Stimulated activated CD8-positive, alpha-beta memory T cell treated with anti-CD3 and anti-CD28 coated beads, Interleukin-7, amount 100 ng/mL, for 4 hours (primary cell): ENCODE measurements at places on chromosomes 12 and 14.
A peak's percentile ranks its signal among the peaks of the same experiment; 100 is the strongest.

- peak; percentile 23 for DNase-seq
Observed at GRCh38 chr12:117857632-117858612, 110.9 kb downstream of the KSR2 start.

- DNase-seq = no peak
Observed at GRCh38 chr12:39993268-39993667, 112.6 kb downstream of the SLC2A13 start.

DNA sequence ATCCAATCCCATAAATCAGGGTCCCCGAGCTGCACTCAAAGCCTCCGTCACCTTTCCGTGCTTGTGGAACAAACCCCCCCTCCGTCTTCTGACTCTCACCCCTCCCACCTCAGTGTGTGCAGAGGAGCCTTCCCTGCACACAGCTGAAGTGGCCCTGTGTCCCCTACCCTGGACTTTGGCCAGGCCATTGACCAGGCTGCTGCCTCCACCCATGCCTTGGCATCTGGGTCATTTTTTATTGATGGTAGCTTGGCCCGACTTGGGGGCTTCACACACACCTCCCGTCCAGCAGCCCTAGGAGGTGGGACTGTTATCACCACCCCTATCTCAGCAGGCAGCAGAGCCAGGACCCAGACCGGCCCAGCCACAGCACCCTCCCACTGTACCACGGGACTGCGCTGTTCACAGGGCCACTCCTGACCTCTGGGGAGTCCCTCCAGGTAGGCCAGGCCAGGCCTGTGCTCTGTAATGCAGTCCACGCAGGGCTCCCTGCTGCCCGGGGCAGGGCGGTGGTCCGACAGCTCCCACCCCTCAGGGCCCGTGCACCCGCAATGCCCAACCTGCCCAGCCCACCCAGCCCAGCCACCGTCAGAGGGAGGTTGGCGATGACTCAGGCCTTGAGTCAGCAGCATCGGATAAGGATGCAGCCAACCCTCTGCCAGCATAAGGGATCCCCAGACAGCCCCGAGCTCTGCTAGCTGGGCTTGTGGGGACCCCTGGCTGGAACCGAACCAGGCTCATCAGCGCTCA lies 9.2 kb upstream of the INF2 start:
- DNase-seq = no peak

- DNase-seq = no peak
Observed at GRCh38 chr14:78758333-78758732, 588.2 kb downstream of the NRXN3 start.

DNA sequence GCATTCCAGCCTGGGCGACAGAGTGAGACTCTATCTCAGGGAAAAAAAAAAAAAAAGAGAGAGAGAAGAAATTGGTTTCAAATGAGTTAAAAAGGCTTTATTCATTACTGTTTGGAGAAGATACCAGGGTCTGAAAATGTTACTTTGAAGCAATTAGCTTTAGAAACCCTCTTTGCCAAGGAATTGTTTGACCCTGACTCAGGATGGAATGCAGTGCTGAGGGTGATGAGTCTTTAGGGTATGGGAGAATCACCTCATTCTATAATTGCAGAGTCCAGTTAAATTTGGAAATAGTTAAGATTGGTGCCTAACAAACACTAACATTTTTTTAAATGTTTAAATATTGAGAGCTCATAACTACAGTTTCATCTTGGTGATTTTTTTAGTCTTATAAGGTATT lies 13.3 kb downstream of the RAP1B start:
- no peak for DNase-seq

DNA sequence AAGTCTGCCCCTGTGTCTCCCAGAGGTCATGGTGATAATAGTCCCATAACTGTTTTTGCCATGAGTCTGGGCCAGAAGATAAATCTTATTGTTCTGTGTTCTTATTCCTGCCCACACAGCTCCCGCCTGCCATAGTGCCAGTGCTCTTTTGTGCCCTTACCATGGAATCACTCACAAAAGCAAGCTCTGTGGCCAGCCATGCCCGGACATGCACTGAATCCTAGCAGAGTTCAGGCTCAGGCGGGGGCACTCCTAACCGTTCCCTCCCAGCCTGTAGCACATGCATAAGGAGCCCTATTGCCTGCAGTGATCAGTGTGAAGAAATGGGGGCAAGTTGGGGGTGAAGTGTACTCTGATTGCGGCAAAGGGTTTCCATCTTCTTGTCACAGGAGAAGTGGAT lies 33.3 kb downstream of the DHRS2 start:
- no peak for DNase-seq

GRCh38 chr12:110006115-110006514 lies 6.9 kb downstream of the ANKRD13A start:
- no peak for DNase-seq

DNA sequence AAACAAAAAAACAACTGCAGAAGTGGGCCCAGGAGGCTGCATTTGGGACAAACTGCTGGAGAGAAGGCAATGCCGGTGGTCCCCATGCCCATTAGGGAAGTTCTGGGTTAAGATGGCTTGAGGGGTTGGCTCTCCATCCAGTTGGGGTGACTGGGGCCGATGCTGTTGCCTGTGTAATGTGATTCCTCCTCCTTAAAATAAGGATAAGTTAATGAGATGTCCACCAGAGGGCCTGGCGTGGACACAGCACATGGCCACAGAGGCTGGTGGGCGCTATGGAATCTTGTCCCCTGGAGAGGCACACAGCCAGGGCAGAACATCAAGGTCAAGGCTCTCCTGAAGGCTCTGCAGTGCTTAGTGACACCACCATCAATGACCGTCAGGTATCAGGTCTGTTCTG lies 1.0 kb upstream of the TESC start:
- DNase-seq = no peak

DNA sequence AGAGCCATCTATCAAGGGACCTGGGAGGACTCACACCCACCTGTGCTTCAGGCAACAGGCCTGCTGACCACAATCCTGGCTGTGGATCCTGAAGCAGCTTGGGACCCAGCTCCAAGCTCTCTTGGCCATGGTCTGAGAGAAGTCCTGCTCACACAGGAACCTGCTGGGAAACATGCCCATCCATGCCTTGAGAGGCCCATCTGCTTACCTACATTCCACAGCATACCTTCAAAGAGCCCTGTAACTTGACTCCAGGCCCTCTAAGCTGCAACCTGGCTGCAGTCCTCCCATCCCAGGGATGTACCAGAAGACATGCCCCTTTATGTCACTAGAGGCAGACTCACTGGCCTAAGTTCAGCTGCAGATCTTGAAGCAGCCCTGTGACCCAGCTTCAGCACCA lies 61.7 kb upstream of the AMIGO2 start:
- DNase-seq = no peak

GRCh38 chr12:38120438-38120837 lies 196.1 kb upstream of the ALG10B start:
- DNase-seq = no peak

DNA sequence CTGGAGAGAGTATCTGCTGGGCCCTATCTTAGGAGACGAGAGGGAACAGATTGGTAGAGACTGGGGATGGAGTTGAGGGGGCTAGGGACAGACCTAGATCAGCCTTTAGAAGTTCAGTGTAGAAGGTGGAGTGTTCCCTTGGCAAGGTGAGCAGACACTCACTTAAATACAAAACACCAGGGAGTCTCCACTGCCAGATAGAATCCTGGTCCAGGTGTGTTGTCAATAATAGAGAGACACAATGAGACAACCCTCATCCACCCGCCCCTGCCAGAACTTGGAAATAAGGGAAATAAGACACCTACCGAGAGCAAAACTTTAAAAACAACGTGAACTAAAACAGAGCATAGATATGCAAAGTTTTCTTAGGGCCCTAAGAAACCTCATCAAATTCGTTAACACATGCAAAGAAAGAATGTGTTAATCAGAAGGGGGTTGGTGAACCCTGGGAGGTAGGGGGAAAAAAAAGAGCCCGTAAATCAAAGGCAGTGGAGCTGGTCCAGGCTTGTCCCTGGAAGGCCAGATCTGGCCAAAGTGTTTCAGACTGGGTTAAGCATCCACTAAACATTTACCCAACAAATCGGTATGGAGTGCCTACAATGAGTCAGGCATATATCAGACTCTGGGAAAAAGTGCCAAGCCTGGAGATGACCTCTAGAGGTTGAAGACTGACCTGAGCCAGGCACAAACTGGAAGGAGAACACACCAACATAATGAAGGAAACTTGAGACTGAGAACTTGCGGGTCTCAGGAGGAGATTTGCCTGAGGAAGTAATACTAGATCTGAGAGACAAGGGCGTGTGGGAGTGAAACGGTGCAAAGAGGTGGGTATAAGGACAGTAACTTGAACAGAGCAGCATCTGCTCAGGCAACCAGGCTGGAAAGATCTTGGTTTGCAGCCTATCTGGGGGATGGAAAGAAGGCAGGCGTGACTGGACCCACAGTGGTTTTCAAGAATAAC lies 37.0 kb upstream of the OTX2 start:
- no peak for DNase-seq

DNA sequence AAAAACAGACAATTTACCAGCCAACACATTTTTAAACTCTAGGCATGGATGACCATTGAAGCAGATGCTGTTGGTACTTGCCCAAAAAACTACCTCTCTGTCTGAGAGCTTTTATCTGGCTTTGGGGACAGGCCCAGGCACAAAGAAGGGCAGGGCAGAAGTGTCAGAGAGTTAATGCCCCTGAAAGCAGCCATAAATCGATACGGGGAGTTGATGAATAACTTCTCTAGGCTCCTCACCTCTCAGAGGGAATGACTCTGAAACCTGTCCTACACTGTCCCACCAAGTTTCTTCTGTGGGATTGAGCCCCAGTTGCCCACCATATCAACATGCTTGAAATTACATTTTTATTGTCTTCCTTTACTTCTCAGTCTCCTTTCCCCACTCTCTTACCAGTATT lies 113.0 kb upstream of the DAAM1 start:
- DNase-seq = no peak

DNA sequence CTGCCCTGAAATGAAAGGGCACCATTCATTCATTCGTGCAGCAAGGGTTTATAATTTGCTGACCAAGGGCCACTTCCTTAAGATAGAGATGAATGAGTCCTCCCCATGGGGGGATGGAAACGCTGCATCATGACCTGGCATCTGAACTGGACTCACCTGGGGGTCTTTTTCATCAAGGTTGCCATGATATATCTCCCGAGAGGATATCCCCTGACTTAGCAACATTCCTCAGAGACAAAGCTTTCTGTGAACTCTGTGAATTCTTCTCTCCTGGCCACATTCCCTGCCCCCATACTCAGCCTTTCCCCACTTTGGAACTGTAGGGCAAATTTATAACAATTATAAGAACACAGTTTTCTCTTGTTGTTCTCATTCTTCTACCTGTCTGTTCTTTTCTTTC lies 30.8 kb downstream of the SRRM4 start:
- no peak for DNase-seq

DNA sequence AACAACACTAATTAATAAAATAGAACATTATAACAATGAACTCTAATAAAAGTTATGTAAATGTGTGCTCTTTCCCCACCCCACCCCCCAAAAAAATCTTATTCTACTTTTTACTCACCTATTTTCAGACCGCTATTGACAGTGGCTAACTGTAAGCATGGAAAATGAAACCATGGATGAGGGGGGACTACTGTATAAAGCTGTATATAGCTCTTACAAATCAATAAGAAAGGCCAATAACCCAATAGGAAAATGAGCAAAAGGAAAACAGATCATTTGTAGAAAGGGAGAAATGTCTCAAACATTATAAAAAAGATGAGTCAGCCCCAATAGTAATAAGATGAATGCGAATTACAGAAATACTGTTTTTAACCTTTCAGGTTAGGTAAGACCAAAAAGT lies 27.4 kb downstream of the YEATS4 start:
- DNase-seq = no peak

- DNase-seq = no peak
Observed at GRCh38 chr12:24027352-24027751, 77.9 kb upstream of the SOX5 start.

- no peak for DNase-seq
Observed at GRCh38 chr12:102051431-102051965, 10.3 kb downstream of the WASHC3 start.

- DNase-seq = no peak
Observed at GRCh38 chr12:89597770-89598169, 71.9 kb upstream of the POC1B start.

GRCh38 chr12:4434706-4435425 lies 10.7 kb downstream of the FGF6 start:
- no peak for DNase-seq

- no peak for DNase-seq
Observed at GRCh38 chr12:53208877-53209463, 1.9 kb upstream of the ITGB7 start.

DNA sequence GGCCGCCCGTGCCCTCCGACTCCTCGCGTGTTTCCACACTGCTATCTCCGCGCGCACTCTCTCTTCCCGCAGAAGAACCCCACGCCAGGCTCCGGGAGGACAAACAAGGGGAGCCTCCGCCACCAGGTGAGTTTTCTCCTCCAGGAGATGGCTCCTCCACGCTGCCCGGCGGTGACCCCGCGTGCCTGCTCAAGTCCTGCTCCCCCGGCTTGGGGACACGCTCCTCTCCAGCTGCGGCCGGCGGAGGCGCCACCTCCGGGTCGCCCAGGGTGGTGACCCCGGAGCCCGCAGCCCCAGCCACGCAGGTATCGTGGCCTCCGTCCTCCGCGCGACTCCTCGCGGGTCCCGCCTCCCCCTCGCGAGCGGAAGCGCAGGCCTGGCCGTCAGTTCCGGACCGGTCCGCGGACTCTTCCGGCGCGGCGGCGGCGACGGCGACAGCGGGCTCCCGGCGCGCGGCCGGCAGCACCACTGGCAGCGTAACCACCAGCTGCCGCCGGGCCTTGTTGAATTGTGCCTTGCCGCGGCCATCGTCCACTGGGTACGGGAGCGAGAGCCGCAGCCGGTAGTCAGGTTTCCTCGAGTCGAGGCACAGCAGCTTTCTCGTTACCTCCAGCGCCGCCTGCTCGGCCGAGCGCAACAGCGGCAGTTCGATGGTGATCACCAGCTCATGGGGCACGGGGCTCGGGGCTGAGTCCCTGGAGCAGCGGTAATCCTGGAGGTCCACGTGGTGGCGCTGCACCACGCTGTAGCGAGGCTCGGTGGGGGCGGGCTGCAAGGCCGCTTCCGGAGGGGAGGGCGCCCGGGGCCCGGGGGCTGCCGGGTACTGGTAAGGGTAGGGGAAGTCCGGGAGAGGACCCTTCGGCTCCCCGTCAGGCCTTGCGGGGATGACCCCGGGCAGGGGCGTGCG lies 1.2 kb downstream of the DNAAF2 start:
- DNase-seq = peak; percentile 94

- peak; percentile 22 for DNase-seq
Observed at GRCh38 chr14:31025367-31026076, at the start of gene AP4S1. Gene AP4S1, plus strand, starts transcription at chr14:31025649. Its CDS starts 40,548 bp downstream, at chr14:31066197.

GRCh38 chr14:97074856-97075255 lies 277.7 kb downstream of the VRK1 start:
- no peak for DNase-seq

- DNase-seq = no peak
Observed at GRCh38 chr12:115455268-115455681, 771.3 kb upstream of the TBX3 start.

- DNase-seq = no peak
Observed at GRCh38 chr12:103833891-103834290, 7.1 kb downstream of the NT5DC3 start.

- no peak for DNase-seq
Observed at GRCh38 chr12:58489394-58489793, 430.9 kb downstream of the LRIG3 start.

GRCh38 chr12:12194206-12194605 lies 72.6 kb downstream of the LRP6 start:
- DNase-seq = no peak
